ENCODE measurements at places on chromosomes 3 and 15. TPM values are rescaled to one million over a fixed set of nuclear protein-coding genes. Genes with fewer than 3 reads are reported as not detected.

The LRRK1 gene
- total RNA-seq = 15.2 TPM

The EOMES gene
- not detected for total RNA-seq

The GABRR3 gene
- total RNA-seq = not detected

The ZNF620 gene
- total RNA-seq = 1.1 TPM

The ZNF385D gene
- 2.9 TPM for total RNA-seq

The CKMT1A gene
- total RNA-seq = not detected

The PDCD7 gene
- total RNA-seq = 19.5 TPM

The MGA gene
- total RNA-seq = 40.2 TPM

The ZNF662 gene
- 4.0 TPM for total RNA-seq

The SH2D7 gene
- total RNA-seq = not detected

The PCOLCE2 gene
- 21.4 TPM for total RNA-seq

The C3orf85 gene
- total RNA-seq = not detected

The ZNF774 gene
- 1.8 TPM for total RNA-seq

The ZNF445 gene
- 9.8 TPM for total RNA-seq

The ARPC4 gene
- total RNA-seq = 203 TPM

The C3orf52 gene
- 4.0 TPM for total RNA-seq

The EXD1 gene
- not detected for total RNA-seq

The CYP19A1 gene
- total RNA-seq = 2.2 TPM

The TM6SF1 gene
- total RNA-seq = 0.36 TPM

The IQCF5 gene
- not detected for total RNA-seq

The GPR15 gene
- not detected for total RNA-seq

The CHL1 gene
- 3.6 TPM for total RNA-seq

The ZCWPW2 gene
- total RNA-seq = 0.88 TPM

The TRIP4 gene
- total RNA-seq = 14.1 TPM

The SOX14 gene
- total RNA-seq = not detected

The CD200 gene
- 1.5 TPM for total RNA-seq

The GOLGA8J gene
- total RNA-seq = 0.29 TPM

The KCNMB3 gene
- 1.8 TPM for total RNA-seq

The PIERCE2 gene
- 5.3 TPM for total RNA-seq

The PFN2 gene
- total RNA-seq = 204 TPM

The TM4SF18 gene
- total RNA-seq = 0.29 TPM

The AGBL1 gene
- total RNA-seq = not detected

The CMTM7 gene
- total RNA-seq = 10.0 TPM

The KCNH8 gene
- total RNA-seq = not detected

The OR5H14 gene
- total RNA-seq = not detected

The WWTR1 gene
- total RNA-seq = 84.7 TPM

The NR1D2 gene
- 77.5 TPM for total RNA-seq

The ADAMTSL3 gene
- total RNA-seq = 0.72 TPM

The SAXO2 gene
- 6.2 TPM for total RNA-seq

The GCNT3 gene
- 0.72 TPM for total RNA-seq

The LCTL gene
- total RNA-seq = 1.4 TPM

The GOLGA8M gene
- total RNA-seq = under 0.01 TPM

The LRRC31 gene
- not detected for total RNA-seq

The GUCA1C gene
- total RNA-seq = not detected

The RGMA gene
- total RNA-seq = 2.5 TPM

The LRRC34 gene
- total RNA-seq = 2.2 TPM

The TSPAN3 gene
- 235 TPM for total RNA-seq

The DPH6 gene
- 20.6 TPM for total RNA-seq

The PATL2 gene
- total RNA-seq = 2.7 TPM

The HIGD2B gene
- total RNA-seq = not detected

The CRTAP gene
- 360 TPM for total RNA-seq

The FRG2C gene
- total RNA-seq = not detected

The STARD5 gene
- total RNA-seq = 6.5 TPM
